ENCODE measurements at places on chromosomes 3 and 15. TPM values are rescaled to one million over a fixed set of nuclear protein-coding genes. Genes with fewer than 3 reads are reported as not detected.
A peak's percentile ranks its signal among the peaks of the same experiment; 100 is the strongest.

- DNase-seq, result peak; percentile 38
Observed at GRCh38 chr15:78090422-78091063, 1.8 kb upstream of the SH2D7 start.

DNA sequence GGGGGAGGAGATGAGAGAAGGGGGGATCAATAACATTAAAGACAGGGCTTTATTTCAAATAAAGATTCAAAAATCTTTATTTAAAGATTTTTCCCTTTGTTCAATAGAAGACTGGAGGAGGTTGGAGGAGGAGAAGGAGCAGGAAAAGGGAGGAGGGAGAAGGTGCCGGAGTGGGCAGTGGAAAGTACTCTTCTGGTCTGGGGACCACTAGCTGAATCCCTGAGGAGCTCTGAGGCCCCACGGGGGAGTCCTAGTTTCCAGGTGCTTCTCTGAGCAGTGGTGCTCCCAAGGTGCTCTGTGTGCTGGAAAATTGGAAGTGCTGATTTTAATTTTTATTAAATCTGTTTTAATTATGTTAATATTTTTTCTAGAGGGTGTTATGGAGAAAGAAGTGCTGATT, 19.4 kb upstream of the SEMA4B start:
- no peak for DNase-seq

DNA sequence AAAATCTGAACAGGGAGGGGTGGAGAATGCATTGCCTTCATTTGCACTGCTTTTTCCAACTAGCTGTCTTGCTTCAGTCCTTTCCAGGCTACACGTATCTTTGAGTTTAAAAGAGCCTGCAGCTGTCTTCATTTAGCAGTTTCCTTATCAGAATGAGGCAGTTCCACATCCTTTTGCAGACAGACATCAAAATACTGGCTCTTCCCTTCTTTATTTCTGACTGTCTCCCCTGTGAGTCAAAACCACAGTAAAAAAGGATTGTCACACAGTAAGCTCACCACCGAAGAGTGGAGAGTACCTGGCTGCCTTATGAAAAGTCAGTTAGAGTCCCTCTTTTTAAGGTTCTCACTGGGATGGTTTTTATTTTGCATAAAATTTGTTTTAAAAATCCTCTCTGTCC, 205.5 kb upstream of the CD96 start:
- DNase-seq, result peak; percentile 42

DNA sequence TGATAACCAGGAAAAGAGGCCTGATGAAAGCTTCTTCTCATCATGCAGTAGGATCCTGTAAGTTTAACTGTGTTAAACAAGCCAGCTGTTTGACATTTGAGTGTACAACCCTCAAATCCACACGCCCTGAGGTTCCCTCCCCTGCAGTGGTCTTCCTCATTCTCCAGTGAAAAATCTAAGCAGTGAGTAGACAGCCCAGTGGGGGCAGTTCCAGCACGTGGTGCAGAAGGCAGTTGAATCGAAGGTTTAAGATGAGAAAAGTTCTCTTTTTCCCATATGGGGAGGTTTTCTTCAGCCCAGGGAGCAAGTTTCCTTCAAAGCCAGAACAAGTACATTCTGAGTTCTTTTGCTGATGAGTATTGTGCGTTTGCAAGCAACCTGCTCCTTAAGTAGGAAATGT, 174.5 kb downstream of the NR2F2 start:
- DNase-seq, result no peak

GRCh38 chr15:51580982-51581381, 41.6 kb downstream of the DMXL2 start:
- DNase-seq, result no peak

DNA sequence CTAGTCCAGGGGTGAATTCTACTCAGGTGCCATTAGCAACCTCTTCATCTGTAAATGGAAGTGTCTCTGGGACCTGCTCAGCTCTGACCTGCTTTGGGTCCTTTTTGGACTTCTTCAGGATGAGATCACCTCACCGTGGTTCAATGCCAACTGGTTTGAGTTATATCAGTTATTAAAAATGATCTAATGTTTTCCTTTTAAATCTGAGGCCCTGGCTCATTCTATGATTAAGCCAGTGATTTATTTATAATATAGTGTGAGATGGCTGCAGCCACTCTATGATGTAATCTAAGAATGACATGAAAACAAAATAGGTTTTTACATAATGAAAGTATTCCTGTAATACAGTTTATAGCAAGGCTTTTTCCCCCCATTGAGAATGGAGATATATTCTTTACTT, 79.4 kb downstream of the LPP start:
- DNase-seq, result peak; percentile 44

DNA sequence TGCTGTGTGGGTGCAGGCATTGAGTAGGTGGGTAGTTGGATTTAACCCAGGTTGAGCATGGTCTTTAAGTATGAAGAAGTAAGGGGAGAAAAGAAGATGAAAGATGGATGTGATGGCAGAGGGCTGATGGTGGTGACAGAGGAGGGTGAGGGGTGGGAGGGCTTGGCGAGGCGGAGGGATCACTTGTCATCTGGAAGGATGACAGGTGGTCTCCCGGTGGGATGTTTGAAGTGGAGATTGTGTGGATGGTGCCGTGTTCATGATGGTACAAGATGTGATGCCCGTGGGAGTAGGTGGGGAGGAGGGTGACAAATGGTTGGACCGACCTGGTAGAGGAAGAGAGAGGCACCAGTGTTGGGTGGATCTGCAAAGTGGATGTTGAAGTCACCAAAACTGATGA, 208.8 kb downstream of the RPLP1 start:
- no peak for DNase-seq

PPP4R2 gene
- 65.6 TPM for total RNA-seq

- DNase-seq, result no peak
Observed at GRCh38 chr3:10340476-10340875, 19.6 kb upstream of the SEC13 start.

BCL2A1 gene
- 5.9 TPM for total RNA-seq

THPO gene
- total RNA-seq, result 0.51 TPM

CAMKV gene
- total RNA-seq, result not detected

DNA sequence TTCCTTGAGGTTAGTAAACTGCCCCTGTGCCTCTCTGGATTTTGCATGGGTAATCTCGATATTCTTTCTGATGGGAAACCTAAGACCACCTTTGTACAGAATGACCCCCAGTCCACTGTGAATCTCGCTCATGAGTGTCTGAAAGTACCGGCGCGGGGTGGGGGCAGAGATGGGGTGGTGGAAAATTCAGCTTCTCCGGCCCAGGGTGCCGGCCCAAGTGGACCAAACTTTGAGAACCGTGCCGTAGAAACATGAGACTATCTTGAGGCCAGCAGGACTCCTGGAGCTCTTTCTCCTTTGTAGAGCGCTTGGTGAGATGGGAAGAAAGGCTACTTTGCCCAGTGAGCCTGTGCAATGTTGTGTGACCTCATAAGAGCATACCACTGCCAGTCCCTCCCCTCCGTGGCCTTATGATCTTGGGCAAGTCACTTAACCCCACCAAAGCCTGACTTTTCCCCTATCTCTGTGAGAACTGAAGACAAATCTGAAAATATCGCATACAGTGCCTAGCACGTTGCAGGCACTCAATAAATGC, 40.4 kb upstream of the VEPH1 start:
- no peak for DNase-seq

GRCh38 chr3:10553591-10554235, 48.3 kb upstream of the ATP2B2 start:
- peak; percentile 22 for DNase-seq

GRCh38 chr3:46566040-46566641, at the start of gene LRRC2:
Gene LRRC2 (minus strand): TSS chr3:46566302. CDS start chr3:46551591, 14,711 bp downstream.
- DNase-seq, result peak; percentile 63

SNURF gene
- total RNA-seq, result 61.1 TPM

DNA sequence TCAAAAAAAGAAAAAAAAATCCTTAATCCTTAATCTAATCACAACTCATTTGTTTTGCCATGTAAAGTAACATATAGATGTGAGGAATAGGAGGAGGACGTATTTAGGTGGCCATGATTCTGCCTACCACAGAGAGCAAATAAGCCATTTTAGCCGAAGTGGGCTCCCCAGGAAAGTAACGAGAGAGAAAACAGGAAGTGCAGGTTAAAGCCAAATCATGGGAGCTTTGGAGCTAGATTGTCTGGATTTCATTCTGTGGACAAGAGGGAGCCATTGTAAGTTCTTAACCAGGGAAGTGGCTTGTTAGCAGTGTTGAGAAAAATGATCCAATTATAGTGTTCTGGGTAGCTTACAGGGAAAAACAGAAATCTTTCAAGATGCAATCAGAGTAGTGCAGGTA, 9.4 kb downstream of the TMOD2 start:
- DNase-seq, result no peak

CMTM8 gene
- 0.26 TPM for total RNA-seq

DNA sequence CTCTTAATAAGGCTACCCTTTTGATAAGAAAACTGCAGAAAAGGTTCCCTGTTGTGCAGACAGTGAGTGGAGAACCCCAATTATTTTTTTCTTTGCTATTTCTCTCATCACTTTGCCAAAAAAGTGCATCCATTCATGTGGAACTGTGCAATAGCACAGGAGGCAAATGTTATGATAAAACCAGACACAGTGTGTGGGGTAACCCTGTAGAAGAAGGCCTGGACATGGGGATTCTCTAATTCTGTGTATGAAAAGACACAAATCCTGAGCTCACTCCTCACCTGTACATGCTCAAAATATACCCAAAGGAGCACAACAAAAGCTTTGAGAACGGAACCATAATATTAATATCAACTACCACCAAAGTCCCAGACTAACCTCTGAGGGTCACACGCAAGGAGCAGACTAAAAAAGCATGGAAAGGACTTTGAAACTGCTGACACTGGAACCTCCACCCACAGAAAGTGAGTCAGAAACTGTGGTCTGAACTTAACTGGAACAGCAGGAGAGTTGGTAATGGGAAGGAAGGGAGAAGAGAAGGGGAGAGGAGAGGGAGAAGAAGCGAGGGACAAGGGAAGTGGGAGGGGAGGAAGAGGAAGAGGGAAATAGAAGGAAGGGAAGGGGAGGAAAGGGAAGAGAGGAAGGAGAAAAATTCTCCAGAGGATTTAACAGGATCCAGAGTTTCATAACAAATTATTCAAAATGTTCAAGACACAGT, 299.9 kb downstream of the TBC1D5 start:
- peak; percentile 59 for DNase-seq

- no peak for DNase-seq
Observed at GRCh38 chr15:83430441-83430840, 16.7 kb upstream of the SH3GL3 start.

ZBED2 gene
- not detected for total RNA-seq

DNA sequence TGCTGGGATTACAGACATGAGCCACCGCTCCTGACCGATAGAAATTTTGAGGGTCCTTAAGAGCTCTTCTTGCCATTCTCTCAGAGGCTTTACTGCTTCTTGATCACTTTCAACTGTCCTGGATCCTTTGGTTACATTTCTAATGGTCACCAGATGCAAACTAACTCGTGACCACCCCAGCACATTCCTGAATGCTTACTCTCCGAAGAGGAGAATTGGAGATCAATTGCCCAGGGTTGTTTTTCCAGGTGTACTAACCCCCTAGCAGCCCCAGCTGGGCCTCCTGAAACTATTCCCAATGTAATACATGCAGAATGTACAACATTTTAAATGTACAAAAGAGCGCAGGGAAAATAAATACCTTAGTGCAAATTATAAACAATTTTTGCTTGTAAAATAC, 65.1 kb upstream of the TBL1XR1 start:
- no peak for DNase-seq

GRCh38 chr3:12420393-12420792, 63.9 kb upstream of the TSEN2 start:
- DNase-seq, result no peak

MAGI1 gene
- total RNA-seq, result 15.7 TPM

DNA sequence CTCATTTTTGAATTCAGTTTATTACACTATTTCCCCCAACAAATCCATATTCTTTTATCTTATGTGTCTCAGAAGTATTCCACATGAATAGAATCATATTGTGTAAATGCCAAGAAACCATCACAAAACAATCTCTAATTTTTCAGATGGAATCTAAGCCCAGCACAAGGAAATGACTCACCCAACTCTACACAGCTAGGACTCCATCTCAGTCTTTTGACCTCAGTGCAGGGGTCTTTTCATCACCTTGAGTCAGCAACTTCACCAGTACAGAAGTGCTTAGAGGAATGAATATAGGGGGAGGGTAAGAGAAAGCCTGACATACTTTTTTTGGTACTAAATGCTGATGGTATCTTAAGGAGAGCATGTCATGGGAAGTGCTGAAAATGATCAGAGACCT, 169.3 kb upstream of the LRRN1 start:
- peak; percentile 88 for DNase-seq

DNA sequence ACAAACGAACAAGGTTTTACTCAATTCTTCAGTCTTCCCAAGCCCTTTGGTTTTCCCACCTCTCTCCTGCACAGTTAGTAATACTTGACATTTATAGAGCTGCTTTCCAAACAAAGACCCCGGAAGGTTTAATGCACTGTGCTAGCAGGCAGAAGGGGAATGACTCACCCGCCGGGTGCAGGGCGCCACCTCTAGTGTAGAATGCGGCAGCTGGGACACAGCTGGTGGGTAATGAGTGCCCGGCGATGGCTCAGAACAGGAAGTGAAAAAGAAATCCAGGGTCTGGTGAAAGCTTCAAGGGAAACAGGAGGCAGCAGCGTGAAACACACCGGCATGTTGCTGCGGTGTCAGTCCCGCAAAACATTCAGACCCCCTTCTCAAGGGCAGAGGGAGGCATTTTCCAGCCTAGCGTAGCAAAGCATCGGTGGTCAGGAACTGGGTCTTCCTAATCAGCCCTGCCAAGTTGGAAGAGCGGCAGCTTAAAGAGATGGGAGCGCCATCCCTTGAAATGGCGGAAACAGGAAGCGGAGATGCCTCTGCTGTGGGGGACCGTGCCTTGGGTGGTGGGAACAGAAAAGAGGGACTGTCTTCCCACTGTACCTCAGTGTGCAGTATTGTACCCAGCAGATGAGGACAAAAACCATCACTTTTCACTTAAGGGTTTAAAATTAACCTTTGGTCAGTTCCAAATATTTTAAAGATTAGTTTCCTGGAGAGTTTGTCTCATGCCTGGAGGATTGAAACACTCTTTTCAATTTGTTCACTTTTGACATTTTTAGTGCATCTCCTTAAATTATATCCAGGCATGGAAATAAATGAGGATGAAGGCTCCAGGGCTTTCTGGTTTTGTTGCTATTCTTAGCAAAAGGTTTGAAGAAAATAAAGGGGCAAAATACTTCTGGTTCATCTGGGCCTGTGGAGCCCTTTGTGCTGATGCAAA, 160.7 kb upstream of the MCTP2 start:
- DNase-seq, result peak; percentile 28

DNA sequence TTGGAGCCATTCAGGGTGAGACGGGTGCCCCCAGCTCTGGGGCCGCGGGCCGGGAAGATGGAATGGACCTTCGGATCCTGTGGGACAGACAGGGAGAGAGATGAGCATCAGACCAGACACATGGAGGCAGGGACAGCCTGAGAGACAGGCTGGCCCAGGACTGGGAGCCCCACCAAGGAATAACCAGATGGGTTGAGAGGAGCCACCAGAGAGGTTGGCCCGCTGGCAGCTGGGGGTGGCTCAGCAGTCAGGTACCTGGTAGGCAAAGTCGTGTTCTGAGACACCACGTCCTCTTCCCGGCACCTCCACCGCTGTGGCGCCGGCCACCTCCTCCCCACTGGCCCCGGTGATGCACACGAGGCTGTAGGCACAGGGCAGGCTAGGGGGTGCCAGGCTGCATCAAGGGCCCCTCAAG, 13.8 kb downstream of the PLXNB1 start:
- no peak for DNase-seq

CYP1A2 gene
- total RNA-seq, result not detected

TM4SF18 gene
- not detected for total RNA-seq
